ENCODE measurements at places on chromosomes 2 and 18. TPM values are rescaled to one million over a fixed set of nuclear protein-coding genes. Genes with fewer than 3 reads are reported as not detected.
A peak's percentile ranks its signal among the peaks of the same experiment; 100 is the strongest.

DNA sequence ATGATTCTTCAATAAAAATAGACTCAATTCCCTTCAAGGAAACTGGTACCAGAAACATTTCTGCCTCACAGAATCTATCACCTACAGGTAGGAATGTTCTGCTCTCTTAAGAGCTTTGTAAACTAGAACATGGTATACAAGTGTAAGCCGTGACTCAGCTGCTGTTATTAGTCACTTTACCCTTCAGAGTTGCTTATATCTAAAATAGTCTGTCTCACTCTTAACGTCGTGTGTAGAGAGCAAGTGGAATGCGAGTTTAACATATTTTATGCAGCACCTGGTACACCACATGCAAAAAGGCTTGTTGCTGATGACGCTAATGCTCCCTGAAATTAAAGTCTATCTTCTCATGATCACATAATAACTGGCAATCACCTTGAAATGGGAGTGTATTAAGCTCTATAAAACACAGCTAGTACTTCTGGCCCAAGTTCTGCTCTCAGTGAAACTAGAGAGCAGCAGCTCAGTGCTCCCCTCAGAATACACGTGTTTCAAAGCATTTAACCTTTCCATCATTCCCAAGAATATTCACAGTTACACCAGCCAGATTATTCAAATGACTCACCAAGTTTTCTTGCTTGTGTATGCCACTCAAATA, 420.0 kb downstream of the ZEB2 start:
- H3K36me3 ChIP-seq = no peaks in the 10 kb centered on the region
- H3K27me3 ChIP-seq = no peaks in the 10 kb centered on the region
- H3K27ac ChIP-seq = no peak overlapping the region

Gene ANKRD29
- total RNA-seq = 0.45 TPM

DNA sequence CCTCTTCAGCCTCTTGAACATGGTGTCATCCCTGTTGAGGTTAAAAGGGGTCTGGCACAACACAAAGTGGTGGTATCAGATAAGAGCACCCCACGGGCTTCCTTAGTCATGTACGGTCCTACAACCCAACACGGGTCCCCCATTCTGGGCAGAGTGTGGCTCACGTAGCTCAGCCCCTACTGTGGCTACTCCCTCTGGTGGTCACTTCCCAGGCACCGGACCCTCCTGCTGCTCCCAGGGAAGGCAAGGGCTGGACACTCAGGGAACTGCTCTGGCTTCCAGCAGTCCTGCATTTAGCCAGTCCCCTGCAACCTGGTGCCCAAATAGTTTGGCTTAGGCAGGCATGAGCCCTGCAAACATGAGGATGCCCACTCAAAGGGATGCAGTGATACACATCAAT, 58.6 kb downstream of the GALNT14 start:
- H3K27me3 ChIP-seq = no peaks in the 10 kb centered on the region
- H3K36me3 ChIP-seq = no peaks in the 10 kb centered on the region
- DNase-seq = no peak
- H3K4me1 ChIP-seq = no peaks in the 10 kb centered on the region
- H3K27ac ChIP-seq = no peak overlapping the region
- no peak overlapping the region for H3K4me3 ChIP-seq

- H3K4me3 ChIP-seq = no peak overlapping the region
- H3K27ac ChIP-seq = no peak overlapping the region
- no peaks in the 10 kb centered on the region for H3K36me3 ChIP-seq
- no peak for DNase-seq
- no peaks in the 10 kb centered on the region for H3K4me1 ChIP-seq
Measured at GRCh38 chr18:68467329-68467728, 247.6 kb downstream of the TMX3 start.

Gene PSMA8
- not detected for total RNA-seq

GRCh38 chr2:230346921-230347533, 20.0 kb downstream of the SP140L start:
- H3K27ac ChIP-seq = no peak overlapping the region
- peaks cover 14% of the 10 kb centered on the region for H3K36me3 ChIP-seq
- H3K4me3 ChIP-seq = no peak overlapping the region
- no peaks in the 10 kb centered on the region for H3K27me3 ChIP-seq
- DNase-seq = no peak

GRCh38 chr2:64019083-64019974, at the start of gene VPS54:
Gene VPS54, minus strand, starts transcription at chr2:64019428. Its CDS starts 35,429 bp downstream, at chr2:63983999.
- peak within 1 kb of the TSS; percentile 63 for H3K27ac ChIP-seq
- DNase-seq = peak; percentile 58
- H3K4me1 ChIP-seq = peaks cover 6% of the 10 kb centered on the region
- no peaks in the 10 kb centered on the region for H3K36me3 ChIP-seq

Gene GPR17
- not detected for total RNA-seq

- DNase-seq = no peak
- no peak overlapping the region for H3K4me3 ChIP-seq
- no peak overlapping the region for H3K27ac ChIP-seq
Measured at GRCh38 chr2:55142518-55142917, 89.6 kb downstream of the CLHC1 start.

Gene ACTR1B
- 71.6 TPM for total RNA-seq
